Activated CD4-positive, alpha-beta T cell treated with anti-CD3 and anti-CD28 coated beads, Interleukin-2, amount 50 U/mL, for 48 hours (primary cell): ENCODE measurements at places on chromosomes 4 and X.
A peak's percentile ranks its signal among the peaks of the same experiment; 100 is the strongest.

- DNase-seq: no peak
These were observed 416.0 kb downstream of the PRDM5 start for GRCh38 chr4:120506536-120506935.

GRCh38 chr4:5885733-5886132 is 7.2 kb downstream of the CRMP1 start:
- no peak for DNase-seq

- DNase-seq: peak; percentile 61
These were observed 63.0 kb downstream of the ZNF732 start for GRCh38 chr4:242121-242848.

DNA sequence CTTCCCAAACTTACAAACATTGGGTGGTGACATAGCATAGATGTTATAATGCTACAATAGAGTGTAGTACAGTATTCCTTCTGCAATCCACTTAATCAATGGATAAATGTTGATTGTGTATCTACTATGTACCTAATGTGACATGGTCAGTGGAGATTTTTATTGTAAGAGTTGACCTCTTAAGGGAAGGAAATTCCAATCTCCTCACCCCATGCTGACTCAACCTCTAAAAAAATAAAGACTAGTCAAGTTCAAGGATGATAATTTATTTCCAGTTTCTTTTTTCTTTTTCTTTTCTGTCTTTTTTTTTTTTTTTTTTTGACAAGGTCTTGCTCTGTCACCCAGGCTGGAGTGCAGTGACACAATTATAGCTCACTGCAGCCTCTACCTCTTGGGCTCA is 206.5 kb upstream of the STS start:
- DNase-seq: no peak

DNA sequence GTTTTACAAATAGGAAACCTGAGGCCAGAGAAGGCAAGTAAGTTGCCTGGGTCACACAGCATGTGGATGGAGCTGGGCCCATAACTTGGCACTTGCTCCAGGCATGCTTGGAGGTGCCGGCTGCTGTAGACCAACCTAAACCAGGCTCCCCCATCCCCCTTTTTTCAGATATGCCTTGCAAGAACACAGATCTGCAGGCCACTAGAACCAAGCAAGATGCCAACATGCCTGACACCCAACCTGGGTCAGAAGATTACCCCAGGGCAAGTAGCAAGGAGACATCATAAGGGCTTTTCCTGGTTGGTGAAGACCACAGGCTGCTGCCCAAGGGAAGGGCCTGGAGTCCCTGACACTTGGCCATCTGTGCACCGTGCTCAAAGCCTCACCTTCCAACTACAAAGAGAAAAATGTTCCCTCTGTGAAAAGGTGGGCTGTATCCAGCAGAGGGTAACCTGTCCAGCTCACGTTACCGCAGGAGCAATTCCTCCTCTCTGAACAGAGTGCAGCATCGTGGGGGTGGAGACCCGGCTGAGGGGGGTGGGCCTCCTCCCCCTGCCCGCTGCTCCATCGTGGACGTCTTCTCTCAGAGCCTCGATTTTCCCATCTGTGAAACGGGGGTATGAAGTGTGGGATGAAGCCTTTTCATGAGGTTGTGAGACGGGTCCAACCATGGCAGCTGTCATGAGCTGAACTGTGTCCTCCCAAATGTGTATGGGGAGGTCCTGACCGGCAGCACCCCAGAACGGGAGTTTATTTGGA is 23.0 kb downstream of the HMX1 start:
- no peak for DNase-seq

- DNase-seq: no peak
These were observed 133.3 kb downstream of the COL25A1 start for GRCh38 chr4:109169170-109169569.

- DNase-seq: no peak
These were observed 315.4 kb downstream of the DCAF12L2 start for GRCh38 chrX:125850693-125851092.

GRCh38 chr4:83109480-83110222 is 4.9 kb downstream of the PLAC8 start:
- peak; percentile 58 for DNase-seq

DNA sequence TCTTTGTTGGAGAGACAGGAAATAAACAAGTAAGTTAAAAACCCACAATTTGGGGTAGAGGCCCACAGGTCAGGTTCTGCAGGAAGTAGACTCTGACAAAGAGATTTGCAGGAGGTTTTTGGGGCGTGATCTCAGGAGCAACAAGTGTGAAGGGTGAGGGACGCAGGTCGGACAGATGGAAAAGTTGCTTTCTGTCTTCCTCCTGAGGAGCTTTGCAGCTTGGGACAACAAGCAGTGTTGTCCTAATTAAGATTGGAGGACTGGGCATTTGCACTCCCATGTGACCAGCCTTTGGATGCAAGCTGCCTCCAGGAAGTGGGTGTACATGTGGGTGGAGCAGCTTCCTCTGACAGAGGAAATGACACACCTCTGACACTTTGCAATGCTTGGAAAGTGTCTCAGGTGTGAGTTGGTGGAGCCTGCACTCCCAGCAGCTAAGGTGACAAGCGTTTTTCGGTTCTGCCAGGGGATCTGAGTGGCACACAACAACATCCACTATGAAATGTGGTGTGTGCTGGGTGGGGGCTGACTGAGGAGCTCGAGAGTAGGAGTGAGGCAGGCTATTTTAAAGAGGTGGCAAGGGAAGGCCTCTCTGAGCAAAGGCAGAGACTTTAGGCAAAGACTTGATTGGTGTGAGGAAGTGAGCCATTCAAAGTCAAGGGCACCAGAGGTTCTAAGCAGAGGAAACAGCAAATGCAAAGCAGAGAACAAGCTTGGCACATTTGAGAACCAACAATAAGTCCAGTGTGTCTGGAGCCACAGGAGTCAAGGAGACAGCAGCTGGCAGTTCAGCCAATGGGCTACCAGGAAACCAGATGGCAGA is 339.8 kb upstream of the GATB start:
- DNase-seq: peak; percentile 70

- DNase-seq: no peak
These were observed 54.3 kb downstream of the CHRDL1 start for GRCh38 chrX:110741213-110741796.

- DNase-seq: no peak
These were observed 755.8 kb downstream of the RPA4 start for GRCh38 chrX:97639526-97639925.

DNA sequence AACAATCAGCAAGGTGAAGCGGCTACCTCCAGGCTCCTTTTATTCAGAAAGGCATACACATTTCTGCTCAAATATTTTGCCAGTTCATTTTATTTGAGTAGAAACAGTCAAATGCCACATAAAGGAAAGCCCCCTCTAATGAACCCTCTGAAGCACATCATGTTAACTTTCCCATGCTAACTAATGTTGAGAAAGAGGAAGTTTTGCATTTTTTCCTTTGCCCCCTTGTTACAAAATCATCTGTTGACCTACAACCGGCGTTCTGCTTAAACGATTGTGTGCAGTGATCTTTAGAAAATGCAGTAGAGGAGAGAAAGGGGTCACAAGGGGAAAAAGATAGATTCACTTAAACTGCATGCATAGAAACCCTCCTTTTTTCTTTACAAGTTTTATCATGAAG is 25.2 kb upstream of the ATXN3L start:
- DNase-seq: no peak

DNA sequence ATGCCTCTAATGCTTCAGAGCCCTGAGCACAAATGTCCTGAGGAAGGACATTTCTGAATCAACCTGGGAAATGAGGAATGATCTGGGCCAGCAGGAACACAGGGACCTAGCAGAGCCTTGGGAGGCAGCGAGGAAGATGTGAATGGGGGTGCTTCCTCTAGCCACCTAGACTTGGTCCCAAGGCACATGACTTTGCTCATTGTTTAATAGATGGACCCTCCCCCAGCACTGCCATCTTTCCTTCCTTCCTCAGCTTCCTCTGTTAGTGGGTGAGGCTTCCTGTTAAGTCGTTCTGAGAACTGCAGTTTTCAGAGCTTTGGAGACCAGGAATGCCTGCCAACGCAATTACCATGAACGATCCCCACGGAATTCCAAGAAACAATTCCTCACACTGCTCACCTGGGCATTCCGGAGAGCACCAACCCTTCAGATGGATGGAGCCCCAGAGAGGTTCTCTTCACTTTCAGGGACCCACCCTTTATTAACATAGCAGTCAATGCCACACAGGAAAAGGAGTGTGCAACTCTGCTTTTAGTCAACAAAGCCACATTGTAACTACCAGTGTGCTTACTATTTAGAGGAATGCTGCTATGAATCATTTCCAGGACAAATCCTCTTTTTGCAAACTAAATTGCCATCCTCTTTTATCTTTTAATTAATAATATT is 48.5 kb upstream of the STIM2 start:
- no peak for DNase-seq

GRCh38 chr4:73161527-73162185 is 92.1 kb upstream of the COX18 start:
- no peak for DNase-seq

- no peak for DNase-seq
These were observed 76.8 kb downstream of the DTHD1 start for GRCh38 chr4:36358173-36358572.

DNA sequence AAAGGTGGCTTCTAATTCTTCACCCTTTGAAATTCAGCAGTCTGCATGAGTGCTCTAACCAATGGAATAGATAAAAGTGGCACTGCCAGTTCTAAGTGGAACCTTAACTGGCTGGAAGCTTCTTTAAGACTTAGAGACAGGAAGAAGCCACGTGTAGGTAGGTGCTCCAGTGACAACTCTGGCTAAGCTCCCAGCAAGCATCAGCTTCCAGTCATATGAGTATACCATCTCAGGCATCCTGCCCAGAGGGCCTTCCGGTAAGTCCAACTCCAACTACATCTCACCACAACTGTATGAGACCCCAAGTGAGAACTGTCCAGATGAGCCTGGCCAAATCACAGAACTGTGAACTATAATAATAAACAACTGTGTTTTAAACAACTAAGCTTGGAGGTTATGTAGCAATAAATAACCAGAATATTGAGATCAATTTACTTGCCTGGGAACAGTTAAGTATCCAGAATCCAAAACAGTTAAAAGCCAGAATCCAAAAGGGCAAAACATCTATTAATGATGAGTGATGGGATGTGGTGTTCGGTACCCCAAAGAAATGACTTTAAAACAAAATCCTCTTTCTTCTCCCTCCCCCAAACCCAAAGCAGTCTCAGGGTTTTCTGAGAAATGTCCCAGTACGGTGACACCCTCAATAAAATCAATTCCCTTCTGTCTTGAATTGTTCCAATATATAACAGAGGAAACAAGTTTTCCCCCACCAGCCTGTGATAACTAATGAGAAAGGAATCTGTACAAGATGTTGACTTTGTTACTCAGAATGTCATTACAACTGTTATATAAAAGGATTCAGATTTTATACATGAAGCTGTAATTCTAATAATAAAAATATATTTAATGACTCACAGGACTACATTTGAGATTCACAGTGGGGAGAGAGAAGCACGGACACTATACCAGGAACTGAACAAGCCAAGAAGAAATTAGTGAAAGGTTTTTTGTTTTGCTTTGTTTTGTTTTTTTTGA is 4.2 kb downstream of the TSPAN5 start:
- no peak for DNase-seq

- no peak for DNase-seq
These were observed 34.4 kb downstream of the NEXMIF start for GRCh38 chrX:74890676-74891430.
